ENCODE measurements at places on chromosomes 7 and 10. TPM values are rescaled to one million over a fixed set of nuclear protein-coding genes. Genes with fewer than 3 reads are reported as not detected.
A peak's percentile ranks its signal among the peaks of the same experiment; 100 is the strongest.

- peaks cover 6% of the 10 kb centered on the region for H3K4me1 ChIP-seq
- DNase-seq, result no peak
- peaks cover 20% of the 10 kb centered on the region for H3K36me3 ChIP-seq
- H3K27me3 ChIP-seq, result no peaks in the 10 kb centered on the region
These were observed 69.2 kb upstream of the CAMK2B start for GRCh38 chr7:44394636-44395035.

DNA sequence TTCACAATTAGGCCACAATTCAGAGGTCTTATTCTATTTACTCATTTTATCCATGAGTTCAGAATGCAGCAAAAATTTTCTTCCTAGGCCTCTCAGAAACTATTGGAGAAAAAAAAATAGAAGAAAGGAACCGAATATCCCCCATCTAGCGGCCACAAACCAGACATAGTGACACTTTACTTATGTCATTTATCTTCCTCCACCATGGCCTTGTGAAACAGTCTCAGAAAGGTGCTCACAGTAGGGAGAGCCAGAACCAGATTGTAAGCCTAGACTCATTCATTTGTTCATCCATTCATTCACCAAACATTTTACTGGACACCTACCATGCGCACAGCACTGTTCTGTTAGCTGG lies 16.0 kb downstream of the CREB3L2 start:
- peak overlapping the region; percentile 26 for H3K4me3 ChIP-seq
- no peak for DNase-seq
- no peaks in the 10 kb centered on the region for H3K27me3 ChIP-seq
- H3K4me1 ChIP-seq, result no peaks in the 10 kb centered on the region

DNA sequence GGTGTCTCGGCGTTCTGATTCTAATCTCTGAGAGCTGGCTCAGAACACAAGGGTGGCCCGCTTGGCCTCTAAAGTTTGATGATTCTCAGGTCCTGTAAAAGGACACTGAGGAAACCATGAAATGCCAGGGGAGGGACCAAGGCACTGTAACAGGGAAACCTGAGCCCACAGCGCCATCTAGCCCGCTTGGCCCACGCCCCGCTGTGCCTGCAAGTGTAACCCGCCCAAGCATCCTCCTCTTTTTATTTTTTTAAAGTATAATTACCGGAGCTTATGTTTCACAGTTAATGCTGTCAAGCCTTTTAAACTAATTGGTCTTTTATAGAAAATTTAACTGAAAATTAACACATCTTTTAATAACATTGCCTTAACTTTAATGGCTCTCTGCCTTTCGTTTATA lies 734.7 kb downstream of the KCNMA1 start:
- no peaks in the 10 kb centered on the region for H3K27me3 ChIP-seq
- no peak overlapping the region for H3K27ac ChIP-seq
- no peak for DNase-seq
- H3K36me3 ChIP-seq, result peaks cover 8% of the 10 kb centered on the region
- peaks cover 6% of the 10 kb centered on the region for H3K4me1 ChIP-seq
- H3K4me3 ChIP-seq, result no peak overlapping the region

The DPP6 gene
- not detected for total RNA-seq
